ENCODE measurements at places on chromosomes 13 and 19.

DNA sequence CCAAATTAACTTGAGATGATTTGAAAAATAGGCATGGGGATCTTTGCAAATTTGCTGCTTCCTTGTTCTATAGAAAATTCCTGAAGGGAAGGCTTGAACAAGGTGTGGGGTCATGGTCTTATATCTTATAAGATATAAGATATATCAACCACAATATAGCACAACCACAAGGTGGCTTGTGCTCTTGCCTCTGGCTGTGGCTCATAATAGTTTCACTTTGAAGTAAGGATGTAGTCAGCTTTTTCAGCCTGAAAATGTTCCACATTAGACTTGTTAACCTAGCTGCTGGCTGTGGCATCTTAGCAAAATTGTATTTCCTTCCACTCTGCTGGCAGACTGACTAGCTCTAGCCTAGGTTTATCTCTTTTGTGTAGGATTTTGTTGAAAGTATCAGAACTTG, 169.7 kb downstream of the KLF5 start:
- DNase-seq, result no peak

GRCh38 chr19:13097463-13098258, 5.0 kb downstream of the LYL1 start:
- DNase-seq, result no peak

DNA sequence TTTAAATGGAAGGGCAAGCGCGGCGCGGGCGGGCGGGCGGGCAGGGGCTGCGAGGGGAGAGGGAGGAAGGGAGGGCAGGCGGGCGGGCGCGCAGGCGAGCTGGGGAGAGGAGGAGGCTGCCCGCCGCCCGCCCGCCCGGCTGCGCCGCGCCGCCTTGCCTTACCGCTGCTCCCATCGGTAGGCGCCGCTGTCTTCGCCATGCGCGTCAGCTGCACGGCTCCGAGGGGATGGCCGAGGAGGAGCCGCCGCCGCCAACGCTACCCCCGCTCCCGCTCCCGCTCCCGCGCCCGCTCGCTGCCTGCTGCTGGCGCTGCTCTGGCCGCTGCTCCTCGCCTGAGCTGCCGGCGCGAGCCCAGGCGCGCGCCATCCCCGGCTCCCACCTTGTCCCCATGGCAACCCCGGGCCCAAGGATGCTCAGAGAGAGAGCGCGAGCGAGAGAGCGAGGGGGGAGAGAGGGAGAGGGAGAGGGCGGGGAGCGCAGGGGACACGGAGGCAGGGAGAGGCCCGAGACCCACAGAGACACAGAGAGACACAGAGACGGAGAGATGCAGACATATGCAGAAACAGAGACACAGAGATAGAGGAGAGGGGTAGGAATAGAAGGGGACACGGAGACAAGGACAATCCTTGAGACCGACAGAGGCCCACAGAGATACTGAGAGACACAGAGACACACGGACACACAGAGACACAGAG, 40.3 kb downstream of the DEDD2 start:
- peak; percentile 97 for DNase-seq

DNA sequence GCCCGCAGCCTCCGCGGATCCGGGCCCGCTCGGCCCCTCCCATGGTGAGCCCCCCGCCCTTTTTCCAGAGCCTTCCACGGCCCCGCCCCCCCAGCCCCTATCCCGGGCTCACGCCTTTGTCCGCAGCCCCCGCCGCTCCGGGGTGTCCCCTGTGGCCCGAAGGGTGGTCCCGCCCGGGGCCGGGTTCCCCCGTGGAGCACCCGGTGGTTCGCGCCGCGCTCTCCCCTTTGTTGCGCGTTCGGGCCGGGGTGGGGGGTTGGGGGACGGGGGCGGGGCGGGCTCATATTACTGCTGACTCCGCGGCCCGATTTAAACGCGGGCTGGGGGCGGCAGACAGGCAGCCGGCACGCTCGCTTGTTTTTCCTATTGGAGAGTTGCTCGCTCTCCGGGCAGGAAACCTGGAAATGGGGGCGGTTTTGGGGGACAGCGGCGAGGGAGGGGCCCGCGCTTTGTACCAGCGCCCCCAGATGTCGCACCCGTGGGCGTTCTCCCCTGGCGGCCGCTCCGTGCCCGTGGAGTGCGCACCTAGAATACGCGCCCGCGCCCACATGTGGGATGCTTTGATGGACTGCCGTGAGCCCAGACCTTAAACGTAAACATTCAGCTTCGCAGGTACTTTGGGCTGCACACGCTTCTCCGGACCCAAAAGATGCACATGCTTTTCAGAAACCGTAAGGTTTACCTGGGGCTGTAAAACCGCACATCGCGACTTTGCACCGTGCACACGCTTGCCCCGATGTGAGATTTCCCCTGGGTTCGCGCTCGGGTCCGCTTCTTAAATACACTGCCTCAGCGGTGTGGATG, 699 bp downstream of the PTOV1 start:
- peak; percentile 32 for DNase-seq

DNA sequence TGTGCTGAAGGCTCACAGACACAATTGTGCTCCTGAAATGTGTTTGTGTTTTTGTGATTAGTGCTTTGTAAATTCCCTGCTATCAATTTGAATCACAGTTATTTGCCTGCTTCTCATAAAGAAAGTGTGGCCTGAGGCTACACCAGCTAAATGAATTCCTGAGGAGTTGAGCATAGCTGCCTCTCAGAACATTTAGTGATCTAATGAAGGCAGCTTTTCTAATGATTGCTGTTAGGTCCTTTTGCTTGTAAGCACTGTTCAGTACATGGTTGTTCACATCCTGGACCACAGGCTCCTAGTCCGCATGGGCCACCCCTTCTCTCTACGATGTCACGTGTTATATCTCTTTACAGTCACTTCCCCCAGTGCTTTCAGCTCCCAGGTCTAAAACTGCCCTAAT, 238.2 kb downstream of the B3GLCT start:
- no peak for DNase-seq

- DNase-seq, result no peak
Observed at GRCh38 chr13:50255639-50256038, 240.4 kb downstream of the KCNRG start.

DNA sequence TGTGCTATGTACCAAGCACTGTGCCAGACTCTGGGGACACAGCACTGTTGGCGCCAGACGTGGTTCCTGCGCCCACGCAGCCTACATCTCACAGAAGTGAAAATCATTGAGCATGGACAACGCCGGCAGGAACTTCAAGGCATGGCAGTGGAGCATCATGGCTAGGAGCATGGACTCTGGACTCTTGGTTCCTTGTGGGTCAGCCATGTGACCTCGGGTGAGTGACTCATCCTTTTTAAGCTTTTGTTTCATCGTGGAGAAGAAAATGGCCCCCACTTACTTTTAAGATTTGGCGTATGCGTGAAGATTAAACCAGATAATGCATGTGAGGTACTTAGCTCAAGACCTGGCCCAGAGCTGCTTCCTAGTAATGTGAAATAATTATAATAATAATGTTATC, 988.5 kb downstream of the UQCRFS1 start:
- DNase-seq, result no peak

Measured in NCI-H187 (cell line).